Upper lobe of right lung (tissue), 1 donor: ENCODE measurements at places on chromosomes 1 and 21.

GRCh38 chr1:245215071-245215470, 60.3 kb downstream of the KIF26B start:
- H3K36me3 ChIP-seq, result no peaks in the 10 kb centered on the region
- no peaks in the 10 kb centered on the region for H3K4me1 ChIP-seq
- no peaks in the 10 kb centered on the region for H3K27me3 ChIP-seq

DNA sequence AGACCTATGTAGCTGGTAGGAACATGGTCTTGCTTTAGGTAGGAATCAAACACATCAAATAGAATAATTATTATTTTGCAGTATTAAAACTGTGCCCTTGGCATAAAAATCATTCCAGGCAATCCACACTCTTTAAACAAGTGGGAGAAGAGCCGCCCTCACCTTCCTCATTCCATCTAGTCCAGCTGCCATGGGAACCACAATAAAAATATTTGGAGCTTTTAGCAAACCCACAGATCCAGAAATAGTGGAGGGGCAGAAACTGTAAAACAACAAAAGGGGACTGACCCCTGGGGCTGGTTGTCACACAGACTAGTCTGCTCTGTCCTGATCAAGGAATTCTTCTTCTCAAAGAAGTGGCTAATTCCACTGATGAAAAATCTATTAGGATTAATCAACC, 61.6 kb downstream of the PTPRC start:
- H3K4me1 ChIP-seq, result peaks cover 8% of the 10 kb centered on the region
- H3K36me3 ChIP-seq, result peaks cover 16% of the 10 kb centered on the region
- no peak overlapping the region for H3K4me3 ChIP-seq
- no peak overlapping the region for H3K27ac ChIP-seq

- H3K27me3 ChIP-seq, result peaks cover 4% of the 10 kb centered on the region
- DNase-seq, result no peak
- no peaks in the 10 kb centered on the region for H3K4me1 ChIP-seq
- H3K36me3 ChIP-seq, result no peaks in the 10 kb centered on the region
Observed at GRCh38 chr1:176543360-176544129, 80.6 kb downstream of the PAPPA2 start.

DNA sequence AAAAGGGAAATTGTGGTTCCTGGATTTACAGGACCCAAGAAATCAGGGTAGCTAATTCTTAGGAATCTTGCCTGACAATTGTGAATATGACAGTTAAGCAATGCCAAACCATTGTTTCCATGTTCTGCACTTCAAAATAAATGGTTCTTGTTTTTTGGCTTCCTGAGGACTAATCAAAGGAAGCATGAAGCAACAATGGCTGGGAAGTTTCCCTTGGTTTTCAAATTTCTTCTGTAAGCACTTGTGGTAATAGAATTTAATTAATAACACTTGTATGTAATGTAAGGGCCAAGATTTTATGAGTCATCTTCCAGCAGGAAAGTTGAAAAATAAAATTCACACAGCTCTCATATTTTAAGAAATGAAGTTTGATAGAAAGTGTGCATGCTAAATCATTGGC, 31.7 kb downstream of the JAM2 start:
- H3K36me3 ChIP-seq, result no peaks in the 10 kb centered on the region
- no peaks in the 10 kb centered on the region for H3K4me1 ChIP-seq

GRCh38 chr21:32962268-32962667, 63.5 kb upstream of the OLIG2 start:
- H3K4me3 ChIP-seq, result no peak overlapping the region
- H3K27ac ChIP-seq, result no peak overlapping the region
- H3K4me1 ChIP-seq, result no peaks in the 10 kb centered on the region
- H3K27me3 ChIP-seq, result peaks cover 37% of the 10 kb centered on the region

- DNase-seq, result no peak
- H3K27ac ChIP-seq, result no peak overlapping the region
- no peaks in the 10 kb centered on the region for H3K4me1 ChIP-seq
Observed at GRCh38 chr1:60413091-60413490, 339.5 kb upstream of the C1orf87 start.

GRCh38 chr1:61580417-61580816, 144.5 kb downstream of the TM2D1 start:
- no peaks in the 10 kb centered on the region for H3K27me3 ChIP-seq
- no peaks in the 10 kb centered on the region for H3K36me3 ChIP-seq
- no peak overlapping the region for H3K4me3 ChIP-seq
- no peaks in the 10 kb centered on the region for H3K4me1 ChIP-seq

DNA sequence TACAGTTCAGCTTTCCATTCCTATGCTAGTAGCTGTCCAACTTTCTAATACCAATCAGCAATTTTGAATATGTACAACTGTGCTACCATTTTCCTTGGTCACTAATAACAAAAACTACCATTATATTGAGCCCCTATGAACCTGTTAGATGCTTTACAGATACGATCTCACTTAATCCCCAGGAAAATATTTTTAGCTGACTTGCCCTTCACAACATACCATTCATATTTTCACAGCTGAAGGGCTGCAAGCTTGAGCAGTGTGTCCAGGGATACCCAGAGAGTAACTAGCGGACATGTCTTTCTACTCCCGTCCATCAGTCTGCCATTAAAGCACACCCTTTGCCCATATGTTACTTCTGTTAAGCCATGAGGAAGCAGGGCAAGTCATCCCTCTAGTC, 140.5 kb downstream of the SPATA46 start:
- DNase-seq, result no peak
- no peaks in the 10 kb centered on the region for H3K27me3 ChIP-seq
- H3K36me3 ChIP-seq, result no peaks in the 10 kb centered on the region
- H3K27ac ChIP-seq, result no peak overlapping the region
- H3K4me1 ChIP-seq, result no peaks in the 10 kb centered on the region

DNA sequence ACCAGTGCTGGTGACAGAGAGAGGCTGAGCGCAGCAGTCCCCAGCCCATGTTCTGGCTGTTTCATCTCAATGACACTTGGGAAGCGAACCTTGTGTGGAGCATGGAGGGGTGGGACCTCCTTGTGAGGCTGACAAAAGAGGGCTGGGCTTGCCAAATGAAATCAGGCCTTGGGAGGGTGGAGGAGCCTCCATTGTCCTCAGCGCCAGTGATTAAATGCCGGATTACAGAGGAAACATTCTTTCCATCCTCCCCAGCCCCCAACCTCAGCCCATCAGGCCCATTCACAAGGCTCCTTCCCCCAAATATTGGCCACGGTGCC, 63.3 kb upstream of the PAXBP1 start:
- H3K27ac ChIP-seq, result no peak overlapping the region
- H3K36me3 ChIP-seq, result no peaks in the 10 kb centered on the region
- no peaks in the 10 kb centered on the region for H3K4me1 ChIP-seq
- H3K27me3 ChIP-seq, result no peaks in the 10 kb centered on the region
- DNase-seq, result no peak

GRCh38 chr1:51284487-51284954, 45.8 kb downstream of the TTC39A start:
- peaks cover 4% of the 10 kb centered on the region for H3K36me3 ChIP-seq
- no peaks in the 10 kb centered on the region for H3K27me3 ChIP-seq
- H3K4me1 ChIP-seq, result peaks cover 6% of the 10 kb centered on the region
- no peak for DNase-seq

- no peak overlapping the region for H3K27ac ChIP-seq
- no peak overlapping the region for H3K4me3 ChIP-seq
- H3K36me3 ChIP-seq, result no peaks in the 10 kb centered on the region
- no peak for DNase-seq
Observed at GRCh38 chr1:243716906-243717305, 133.1 kb downstream of the AKT3 start.
